ENCODE measurements at places on chromosomes 6 and 20.

- DNase-seq = no peak
These were observed 520 bp downstream of the KCNK17 start for GRCh38 chr6:39313526-39314272.

- DNase-seq = no peak
These were observed 3.5 kb upstream of the MEP1A start for GRCh38 chr6:46789434-46790354.

- DNase-seq = no peak
These were observed 51.3 kb downstream of the ZNF831 start for GRCh38 chr20:59214606-59215547.

DNA sequence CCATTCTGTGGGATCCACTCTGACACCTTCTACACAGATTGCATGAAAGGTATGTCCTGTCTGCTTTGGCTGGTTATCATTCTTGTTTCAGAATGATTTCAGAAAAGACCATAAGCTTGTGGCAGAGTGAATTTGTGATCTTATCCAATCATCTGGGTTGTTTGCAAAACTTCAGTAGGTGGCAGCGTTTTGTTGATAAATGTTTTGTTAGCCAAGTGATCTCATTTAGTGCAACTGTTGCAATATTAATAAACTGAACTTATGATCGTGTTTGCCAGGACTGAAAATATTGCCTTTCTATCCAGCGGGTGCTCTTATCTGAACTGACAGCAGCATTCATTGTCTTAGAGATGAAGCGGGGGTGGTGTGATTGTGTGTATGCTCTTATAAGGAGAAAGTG is 613.2 kb upstream of the NOX3 start:
- DNase-seq = no peak

DNA sequence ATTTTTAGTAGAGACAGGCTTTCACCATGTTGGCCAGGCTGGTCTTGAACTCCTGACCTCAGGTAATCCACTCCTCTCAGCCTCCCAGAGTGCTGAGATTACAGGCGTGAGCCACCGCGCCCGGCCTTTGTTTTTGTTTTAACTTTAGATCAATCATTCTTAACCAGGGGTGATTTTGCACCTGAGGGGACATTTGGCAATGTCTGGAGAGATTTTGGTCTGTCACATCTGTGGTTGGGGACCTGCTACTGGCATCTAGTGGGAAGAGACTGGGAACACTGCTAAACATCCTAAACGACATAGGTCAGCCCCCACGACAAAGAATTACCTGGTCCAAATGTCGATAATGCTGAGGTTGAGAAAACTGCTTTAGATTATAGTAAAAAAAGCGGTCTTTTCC is 82.3 kb downstream of the C6orf52 start:
- DNase-seq = no peak

DNA sequence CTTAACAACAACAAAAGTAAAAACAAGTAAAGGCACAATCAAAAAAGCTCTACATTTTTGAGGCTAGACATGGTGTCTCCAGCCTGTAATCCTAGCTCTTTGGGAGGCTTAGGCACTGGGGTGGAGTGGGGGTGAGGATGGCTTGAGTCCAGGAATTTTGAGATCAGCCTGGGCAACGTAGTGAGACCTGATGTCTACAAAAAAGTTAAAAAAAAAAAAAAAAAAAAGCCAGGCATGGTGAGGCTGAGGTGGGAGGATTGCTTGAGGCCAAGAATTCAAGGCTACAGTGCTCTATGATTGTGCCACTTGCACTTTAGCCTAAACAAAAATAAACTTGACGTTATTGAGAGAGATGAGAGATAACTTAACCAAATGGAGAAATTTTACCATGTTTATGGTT is 60.1 kb downstream of the QKI start:
- no peak for DNase-seq

GRCh38 chr6:121619013-121619412 is 183.6 kb downstream of the GJA1 start:
- no peak for DNase-seq

GRCh38 chr20:51456511-51457509 is 85.7 kb downstream of the NFATC2 start:
- DNase-seq = peak; percentile 88

Measured in smooth muscle cell of the brain vasculature (primary cell).